ENCODE measurements at places on chromosomes 5 and 9. TPM values are rescaled to one million over a fixed set of nuclear protein-coding genes. Genes with fewer than 3 reads are reported as not detected.

DNA sequence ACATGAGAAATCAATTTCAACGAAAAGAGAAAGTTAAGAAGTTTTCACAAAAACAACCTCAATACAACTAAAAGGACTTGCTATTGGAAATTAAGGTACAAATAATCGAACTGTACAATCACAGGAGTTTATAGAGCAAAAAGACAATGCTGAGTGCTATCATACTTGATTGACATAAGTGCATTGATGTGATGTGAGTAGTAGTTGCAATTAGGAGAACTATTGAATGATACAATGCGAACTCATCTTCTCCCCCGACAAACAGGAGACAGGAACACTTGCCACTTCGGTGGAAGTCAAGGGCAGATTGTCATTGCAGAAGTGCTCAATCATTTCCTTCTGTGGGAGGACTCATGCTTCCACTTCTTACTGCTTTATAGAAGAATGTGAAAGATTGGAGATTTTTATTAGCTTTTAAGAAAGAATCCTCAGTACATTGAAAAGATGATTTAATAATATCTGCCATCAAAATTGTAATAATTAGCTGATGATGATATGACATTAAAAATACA, 276.6 kb upstream of the MPDZ start:
- DNase-seq, result no peak

DNA sequence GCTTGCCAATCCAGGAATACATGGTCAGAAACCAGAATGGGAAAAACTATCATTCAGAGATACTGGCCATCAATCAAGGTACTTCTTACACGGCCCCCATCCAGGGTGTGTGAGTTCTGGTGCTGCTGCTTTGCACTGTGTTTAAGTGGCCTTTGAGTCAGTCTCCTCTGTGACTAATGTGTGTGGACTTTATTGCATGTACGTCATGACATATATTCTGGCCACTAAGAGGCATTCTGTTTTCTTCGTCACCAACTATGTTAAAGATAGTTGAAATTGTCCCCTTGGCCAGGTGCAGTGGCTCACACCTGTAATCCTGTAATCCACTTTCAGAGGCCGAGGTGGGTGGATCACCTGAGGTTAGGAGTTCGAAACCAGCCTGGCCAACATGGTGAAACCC, 8.5 kb downstream of the EXOSC3 start:
- no peak for DNase-seq

The PCDHA9 gene
- polyA plus RNA-seq, result 0.12 TPM

DNA sequence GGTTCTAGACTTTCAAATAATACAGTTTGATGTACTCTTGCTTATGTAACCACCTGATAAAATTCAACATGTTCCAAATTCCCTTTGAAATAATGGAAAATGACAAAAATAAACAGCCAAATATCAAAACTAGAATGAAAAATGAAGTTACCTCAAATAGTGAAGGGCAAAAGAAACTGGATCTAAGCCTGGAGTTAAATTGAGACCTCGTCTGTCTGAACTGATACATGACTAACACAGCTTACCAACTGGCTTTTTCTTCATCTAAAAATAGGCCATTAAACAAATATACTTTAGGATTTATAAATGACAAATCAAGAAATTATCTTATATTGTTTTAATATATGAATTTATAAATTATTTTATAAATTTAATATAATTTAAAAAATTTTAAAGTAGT, 12.1 kb upstream of the CAAP1 start:
- no peak for DNase-seq

- no peak for DNase-seq
Measured at GRCh38 chr5:1470762-1471211, 25.5 kb upstream of the SLC6A3 start.

The SARDH gene
- 15.3 TPM for polyA plus RNA-seq

GRCh38 chr5:95620870-95621838, 1.3 kb downstream of the GPR150 start:
- DNase-seq, result no peak

The S1PR3 gene
- 53.6 TPM for polyA plus RNA-seq

The IFNB1 gene
- not detected for polyA plus RNA-seq

GRCh38 chr9:117412006-117412715, 2.7 kb downstream of the ASTN2 start:
- no peak for DNase-seq

The PSMD5 gene
- 29.5 TPM for polyA plus RNA-seq

DNA sequence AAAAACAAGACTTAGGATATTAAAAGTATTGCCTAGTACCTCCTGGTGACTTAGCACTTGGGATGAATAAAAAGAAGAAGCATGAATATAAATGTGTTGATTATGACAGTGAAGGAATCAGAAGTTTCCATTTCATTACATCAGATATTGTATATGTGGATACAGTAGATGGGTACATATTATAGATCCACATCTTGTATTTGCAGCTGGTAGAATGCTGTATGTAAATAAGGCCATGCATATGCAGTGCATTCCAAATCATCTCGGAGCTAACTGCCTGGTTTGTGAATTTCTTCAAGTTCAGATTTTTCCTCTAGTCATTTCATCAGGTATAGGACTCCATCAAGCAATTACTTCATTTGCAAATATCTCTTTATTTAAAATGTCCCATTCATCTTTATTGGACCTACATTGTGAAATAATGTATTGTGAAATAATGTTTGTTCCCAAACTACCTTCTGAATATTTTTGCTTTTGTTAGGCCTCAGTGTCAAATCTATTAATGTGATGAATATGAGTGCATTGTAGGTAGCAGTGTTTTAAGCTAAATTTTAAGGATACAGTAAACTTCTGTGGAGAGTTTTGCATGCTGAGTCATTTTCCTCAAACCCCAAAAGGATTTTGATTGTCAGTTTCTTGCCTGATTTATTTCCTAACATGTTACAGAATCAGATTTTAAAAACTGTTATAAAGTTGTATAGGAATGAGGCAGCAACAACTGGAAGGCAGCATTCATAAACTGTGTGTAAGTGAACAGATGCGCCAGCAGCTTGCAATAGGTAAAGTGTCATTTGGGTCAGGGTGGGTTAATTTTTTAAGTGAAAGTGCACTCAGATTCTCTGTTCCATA, 370.8 kb upstream of the RIOK2 start:
- DNase-seq, result no peak

DNA sequence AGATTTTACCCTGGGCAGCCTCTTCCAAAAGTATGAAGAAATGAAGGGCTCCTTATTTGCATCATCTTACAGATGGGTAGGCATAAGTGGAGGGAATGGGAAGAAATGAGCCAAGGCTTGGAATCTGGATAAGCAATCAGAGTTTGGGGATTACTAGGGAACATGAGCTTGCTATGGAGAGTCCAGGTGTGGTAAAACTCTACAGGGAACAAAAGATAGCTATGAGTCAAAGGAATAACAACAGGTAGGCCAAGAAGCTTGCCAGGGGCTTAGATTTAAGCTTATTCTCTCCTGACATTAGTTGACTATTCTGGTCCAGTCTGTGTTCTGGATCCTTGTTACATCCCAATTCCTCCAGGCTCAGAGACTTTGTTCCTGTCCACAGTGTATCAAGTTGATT, 16.4 kb downstream of the RFK start:
- no peak for DNase-seq

The SPAAR gene
- polyA plus RNA-seq, result 2.2 TPM

The MEIKIN gene
- polyA plus RNA-seq, result not detected

DNA sequence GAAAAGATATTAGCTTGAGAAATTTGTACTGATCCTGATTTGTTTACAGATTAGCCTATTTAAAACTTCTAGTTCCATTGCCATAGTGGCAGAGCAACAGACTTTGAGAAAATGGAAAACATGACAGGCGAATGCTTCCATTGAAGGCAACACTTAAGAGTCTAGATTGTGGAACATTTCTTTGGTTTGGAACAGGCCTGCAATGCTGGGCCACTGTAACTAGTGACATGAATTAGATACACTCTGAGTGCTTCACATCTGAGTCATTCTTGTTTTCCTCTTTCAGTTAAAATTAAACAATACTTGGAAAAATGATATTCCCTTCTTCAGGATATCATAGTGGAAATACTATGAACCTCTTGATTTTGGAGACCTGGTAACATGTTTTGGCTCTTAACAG, 453.6 kb upstream of the TUSC1 start:
- DNase-seq, result no peak

The EIF4EBP3 gene
- 10.1 TPM for polyA plus RNA-seq

The TCF7 gene
- 13.0 TPM for polyA plus RNA-seq

The GKAP1 gene
- 16.0 TPM for polyA plus RNA-seq

DNA sequence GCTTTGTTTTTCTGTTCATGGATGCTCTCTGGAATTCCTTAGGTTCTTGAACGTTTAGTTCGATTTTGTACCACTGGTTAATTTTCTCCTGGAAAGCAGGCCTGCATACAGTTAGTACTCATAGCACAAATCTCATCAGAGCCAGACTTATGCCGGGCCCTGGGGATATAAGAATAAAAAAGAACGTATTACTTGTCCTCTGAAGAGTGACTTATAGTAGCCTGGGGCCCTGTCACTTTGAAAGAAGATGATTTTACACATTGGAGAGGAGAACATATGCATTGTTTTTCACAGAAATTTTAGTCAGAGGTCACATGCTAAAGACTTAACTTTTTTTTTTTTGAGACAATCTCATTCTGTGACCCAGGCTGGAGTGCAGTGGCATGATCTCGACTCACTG, 50.3 kb downstream of the ZNF462 start:
- DNase-seq, result no peak

The KIF20A gene
- polyA plus RNA-seq, result 39.4 TPM

All from left renal cortex interstitium (tissue), 4 donors.